A549 treated with Hydrocortisone at 1 μM for 4 hours (cell line): ENCODE measurements at places on chromosomes 1 and 21. TPM values are rescaled to one million over a fixed set of nuclear protein-coding genes. Genes with fewer than 3 reads are reported as not detected.

The LCE6A gene
- not detected in 5 replicates for total RNA-seq

The HHAT gene
- 1.3 to 1.9 TPM (median 1.6 TPM) in 5 replicates for total RNA-seq

The SLFNL1 gene
- 0.02 to 0.06 TPM (median 0.05 TPM) in 3 of 5 replicates, not detected in the others for total RNA-seq

The HSPA13 gene
- total RNA-seq, result 10.8 to 19.8 TPM (median 14.3 TPM) in 5 replicates

The SAMD13 gene
- 0.25 to 0.91 TPM (median 0.54 TPM) in 5 replicates for total RNA-seq

The CD244 gene
- not detected in 5 replicates for total RNA-seq

The TEX38 gene
- 0.16 TPM in 1 of 5 replicates, not detected in the others for total RNA-seq

The ZFP69B gene
- total RNA-seq, result 1.2 to 2.4 TPM (median 1.8 TPM) in 5 replicates

The KIAA0040 gene
- 0.80 to 0.98 TPM (median 0.95 TPM) in 5 replicates for total RNA-seq

The CD84 gene
- not detected in 5 replicates for total RNA-seq

The SYPL2 gene
- total RNA-seq, result 0.03 to 0.12 TPM (median 0.10 TPM) in 5 replicates

The ZNF593OS gene
- total RNA-seq, result 0.25 to 0.49 TPM (median 0.26 TPM) in 4 of 5 replicates, not detected in the other

The PCBP3 gene
- total RNA-seq, result 1.1 to 1.2 TPM (median 1.2 TPM) in 5 replicates

The USH2A gene
- not detected in 5 replicates for total RNA-seq

The RHBDL2 gene
- total RNA-seq, result 1.7 to 2.3 TPM (median 2.1 TPM) in 5 replicates

The ATP1A2 gene
- total RNA-seq, result 0.06 to 0.20 TPM (median 0.09 TPM) in 5 replicates

The CELA3A gene
- total RNA-seq, result not detected in 5 replicates

The CTPS1 gene
- 80.1 to 122 TPM (median 91.9 TPM) in 5 replicates for total RNA-seq

The PRAMEF18 gene
- total RNA-seq, result not detected in 5 replicates

The FBXO28 gene
- total RNA-seq, result 24.0 to 31.7 TPM (median 27.3 TPM) in 5 replicates

The PGLYRP3 gene
- total RNA-seq, result not detected in 5 replicates

The DEPDC1 gene
- total RNA-seq, result 9.1 to 19.0 TPM (median 13.7 TPM) in 5 replicates

The THEM5 gene
- total RNA-seq, result not detected in 5 replicates

The PADI1 gene
- total RNA-seq, result 0.98 to 1.7 TPM (median 1.2 TPM) in 5 replicates

The C1orf226 gene
- total RNA-seq, result 0.70 to 0.93 TPM (median 0.79 TPM) in 5 replicates

The THEMIS2 gene
- 0.70 to 0.97 TPM (median 0.85 TPM) in 5 replicates for total RNA-seq

The NCAM2 gene
- not detected in 5 replicates for total RNA-seq

The TRMT1L gene
- 9.8 to 16.4 TPM (median 14.1 TPM) in 5 replicates for total RNA-seq

The BGLAP gene
- 0.16 to 0.62 TPM (median 0.30 TPM) in 3 of 5 replicates, not detected in the others for total RNA-seq

The RNU1-4 gene
- total RNA-seq, result 6.1 to 30.4 TPM (median 9.0 TPM) in 3 of 5 replicates, not detected in the others

The MPZ gene
- total RNA-seq, result 0.13 to 0.27 TPM (median 0.21 TPM) in 4 of 5 replicates, not detected in the other

The UCK2 gene
- 116 to 124 TPM (median 119 TPM) in 5 replicates for total RNA-seq

The C1QTNF12 gene
- total RNA-seq, result 0.97 to 2.3 TPM (median 1.3 TPM) in 5 replicates

The DNAJC28 gene
- 0.16 to 0.48 TPM (median 0.38 TPM) in 5 replicates for total RNA-seq

The C1orf94 gene
- not detected in 5 replicates for total RNA-seq
